ENCODE measurements at places on chromosomes 3 and 15.

DNA sequence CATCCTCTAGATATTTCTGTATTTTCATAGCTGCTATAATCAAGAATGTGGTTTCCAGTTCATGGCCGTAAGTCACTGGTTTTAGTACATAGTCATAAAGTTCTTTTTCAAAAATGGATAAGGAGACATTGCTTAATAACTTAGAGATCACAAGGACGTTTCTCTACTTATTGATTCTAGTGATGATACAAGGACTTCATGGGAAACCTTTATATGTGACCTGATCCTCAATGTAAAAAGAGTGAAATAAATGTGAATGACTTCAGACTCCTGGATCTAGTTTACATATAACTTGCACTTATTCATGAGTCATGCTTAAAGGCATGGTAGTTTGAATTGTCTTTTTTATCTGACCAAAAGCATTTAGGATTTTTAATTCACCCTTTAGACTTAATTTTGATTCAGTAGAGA lies 35.2 kb downstream of the TSC22D2 start:
- no peak for DNase-seq

- DNase-seq, result no peak
Measured at GRCh38 chr3:100440895-100441294, 39.6 kb downstream of the LNP1 start.

DNA sequence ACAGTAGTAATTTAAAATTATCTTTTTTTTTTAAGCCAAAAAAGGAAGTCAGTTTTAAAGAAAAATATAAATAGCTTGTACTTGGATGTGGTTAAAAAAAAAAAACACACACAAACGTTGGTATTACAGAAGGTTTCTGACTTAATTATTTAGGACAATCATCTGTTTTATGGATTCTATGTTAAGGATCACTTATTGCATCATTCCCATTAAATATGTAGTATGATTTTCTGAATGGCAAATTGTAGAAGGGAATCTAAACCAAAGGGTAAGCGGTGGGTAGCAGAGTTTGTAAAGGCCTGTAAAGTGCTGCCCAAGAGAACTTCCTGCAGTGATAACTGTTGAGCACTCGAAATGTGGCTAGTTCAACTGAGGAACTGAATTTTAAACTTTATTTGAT lies 8.0 kb downstream of the SENP2 start:
- DNase-seq, result no peak

- no peak for DNase-seq
Measured at GRCh38 chr15:75163150-75163564, 38.5 kb upstream of the C15orf39 start.

DNA sequence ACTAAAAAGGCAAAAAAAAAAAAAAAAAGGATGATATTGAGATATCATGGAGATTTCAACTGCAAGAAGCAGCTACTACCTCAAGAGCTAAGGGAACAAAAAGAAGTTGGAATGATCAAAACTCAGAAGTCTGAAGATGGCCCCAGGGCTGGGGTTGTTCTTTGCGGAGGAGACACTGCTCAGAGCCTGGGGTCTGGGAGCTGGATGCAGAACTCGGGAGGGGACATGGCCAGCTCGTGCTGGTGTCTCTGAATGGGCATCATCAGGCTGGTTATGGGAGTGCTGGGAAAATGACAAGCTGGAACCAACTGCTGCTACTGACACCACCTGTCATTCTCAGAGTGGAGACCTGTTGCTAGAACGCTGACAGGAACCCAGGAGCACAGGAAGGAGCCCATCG lies 14.2 kb upstream of the ADIPOQ start:
- DNase-seq, result no peak

GRCh38 chr15:66294157-66294931 lies 976 bp downstream of the DIS3L start:
- no peak for DNase-seq

GRCh38 chr15:89171136-89172072 lies 50.0 kb downstream of the RLBP1 start:
- DNase-seq, result no peak

DNA sequence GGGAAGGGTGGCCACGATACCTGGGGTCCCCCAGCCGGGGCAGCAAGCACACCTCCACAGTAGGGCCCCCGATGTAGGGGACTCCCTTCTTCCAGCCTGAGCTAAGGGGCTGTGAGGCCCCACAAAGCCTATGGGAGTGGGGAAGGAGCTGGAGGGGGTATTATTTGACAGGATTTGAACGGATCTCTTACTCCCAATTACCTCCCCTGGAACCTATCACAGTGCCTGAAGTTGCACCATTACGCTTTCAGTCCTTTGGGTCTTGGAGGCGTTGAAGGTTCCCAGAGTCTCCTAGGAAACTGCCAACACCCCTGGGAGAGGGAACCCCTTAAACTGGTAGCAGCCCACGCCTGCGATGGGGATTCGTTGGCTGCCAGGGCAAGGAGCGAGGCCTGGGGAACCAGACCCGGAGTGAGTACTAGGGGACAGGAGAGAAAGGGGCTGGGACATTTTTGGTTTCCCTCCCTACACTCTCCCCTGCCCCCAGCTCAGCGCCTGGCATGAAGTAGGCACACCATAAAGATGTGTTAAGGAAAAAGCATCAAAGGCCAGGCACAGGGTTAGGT lies 409 bp upstream of the LHFPL4 start:
- DNase-seq, result no peak

- no peak for DNase-seq
Measured at GRCh38 chr3:45333549-45333948, 54.8 kb upstream of the LARS2 start.

DNA sequence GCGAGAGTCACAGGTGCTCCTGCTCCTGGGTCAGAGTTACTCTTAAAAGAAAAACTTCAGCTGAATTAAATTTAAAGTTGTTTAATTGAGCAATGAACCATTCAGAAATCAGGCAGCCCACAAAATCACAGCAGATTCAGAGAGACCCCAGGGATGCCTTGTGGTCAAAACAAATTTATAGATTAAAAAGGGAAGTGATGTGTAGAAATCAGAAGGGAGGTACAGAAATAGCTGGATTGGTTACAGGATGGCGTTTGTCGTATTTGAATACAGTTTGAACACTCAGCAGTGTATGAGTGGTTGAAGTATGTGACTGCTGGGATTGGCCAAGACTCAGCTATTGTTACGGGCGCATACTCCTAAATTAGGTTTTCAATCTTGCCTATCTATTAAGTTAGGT lies 58.6 kb downstream of the UACA start:
- DNase-seq, result no peak

GRCh38 chr3:95311272-95311671 lies 1248.4 kb downstream of the NSUN3 start:
- DNase-seq, result no peak

DNA sequence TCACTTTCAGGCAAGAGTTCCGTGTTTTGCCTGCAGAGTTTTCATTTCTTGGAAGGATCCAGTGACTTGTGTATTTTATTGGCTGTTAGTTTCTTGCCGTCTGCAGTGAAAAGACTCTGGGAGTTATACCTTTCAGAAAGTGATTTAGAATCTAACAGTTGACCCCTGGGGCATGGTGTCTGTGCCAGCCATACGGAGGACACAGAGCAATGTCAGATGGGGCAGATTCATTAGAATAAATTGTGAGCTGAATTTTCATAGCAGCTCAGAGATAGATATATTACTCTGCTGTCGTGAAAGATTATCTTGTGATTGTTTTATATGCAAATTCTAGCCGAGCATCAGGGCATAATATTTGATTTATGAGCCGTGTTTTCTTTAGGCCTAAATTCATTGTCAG lies 131.6 kb downstream of the SV2B start:
- DNase-seq, result no peak

- no peak for DNase-seq
Measured at GRCh38 chr3:189883113-189883753, 237.5 kb downstream of the P3H2 start.

GRCh38 chr15:32123473-32123872 lies 93.2 kb downstream of the CHRNA7 start:
- DNase-seq, result no peak

GRCh38 chr3:185912929-185913901 lies 24.6 kb downstream of the TRA2B start:
- DNase-seq, result no peak

DNA sequence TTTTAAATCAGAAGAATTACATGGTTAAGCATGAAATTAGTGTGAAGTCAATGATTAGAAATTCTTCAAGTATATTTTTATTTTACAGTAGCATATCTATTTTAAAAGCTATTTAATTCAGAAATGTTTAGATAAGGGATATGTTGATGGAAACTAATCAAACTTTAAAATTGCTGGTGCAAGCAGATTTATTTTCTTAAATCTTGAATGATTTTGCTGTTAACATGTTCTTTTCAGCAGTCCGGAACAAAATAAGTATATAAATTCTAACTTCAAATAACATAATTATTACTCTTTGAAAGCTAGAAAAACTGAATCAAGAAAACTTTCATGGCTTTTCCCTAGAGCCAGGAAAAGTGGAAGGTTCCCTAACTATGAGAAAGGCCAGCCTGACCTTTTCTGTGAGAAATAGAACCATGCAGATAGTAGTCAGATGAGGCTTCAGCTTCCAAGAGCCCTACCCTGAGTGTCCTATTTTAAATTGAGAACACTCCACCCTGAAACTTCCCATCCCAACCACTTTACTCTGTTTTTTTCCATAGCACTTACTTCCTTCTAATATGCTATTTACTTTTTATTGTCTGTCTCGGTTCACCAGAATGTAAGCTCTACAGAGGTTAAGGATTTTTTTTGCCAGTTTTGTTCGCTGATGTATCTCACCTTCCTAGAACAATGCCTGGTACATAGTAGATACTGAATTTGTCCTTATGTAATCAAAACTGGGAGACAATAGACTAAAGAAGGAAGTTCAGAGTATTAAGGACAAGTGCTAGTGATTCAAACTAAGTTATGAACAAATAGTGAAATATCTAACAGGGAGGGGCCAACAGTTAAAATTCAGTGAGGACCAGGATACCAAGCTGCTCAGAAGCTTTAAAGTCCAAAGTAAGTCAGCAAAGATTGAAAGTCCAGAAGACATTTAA lies 66.8 kb downstream of the CD200R1L start:
- DNase-seq, result no peak

DNA sequence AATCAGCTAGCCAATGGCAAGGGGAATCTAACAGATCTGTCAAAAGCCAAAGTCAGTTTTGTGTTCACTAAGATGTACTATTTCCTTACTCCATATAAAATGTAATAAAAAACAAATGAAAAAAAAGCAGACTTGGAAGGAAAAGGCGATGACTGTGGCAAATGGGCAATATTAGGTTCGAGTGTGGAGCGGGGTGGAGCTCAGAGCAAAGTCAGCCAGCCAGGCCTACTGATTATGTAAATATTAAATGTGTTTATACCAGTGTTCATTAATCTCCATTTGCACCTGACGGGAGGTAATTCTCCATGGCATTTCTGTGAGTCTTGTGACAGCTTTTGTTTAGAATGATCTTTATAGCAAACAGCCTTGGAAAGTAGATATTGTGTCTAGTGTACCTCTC lies 96.2 kb upstream of the KCNMB2 start:
- DNase-seq, result no peak

DNA sequence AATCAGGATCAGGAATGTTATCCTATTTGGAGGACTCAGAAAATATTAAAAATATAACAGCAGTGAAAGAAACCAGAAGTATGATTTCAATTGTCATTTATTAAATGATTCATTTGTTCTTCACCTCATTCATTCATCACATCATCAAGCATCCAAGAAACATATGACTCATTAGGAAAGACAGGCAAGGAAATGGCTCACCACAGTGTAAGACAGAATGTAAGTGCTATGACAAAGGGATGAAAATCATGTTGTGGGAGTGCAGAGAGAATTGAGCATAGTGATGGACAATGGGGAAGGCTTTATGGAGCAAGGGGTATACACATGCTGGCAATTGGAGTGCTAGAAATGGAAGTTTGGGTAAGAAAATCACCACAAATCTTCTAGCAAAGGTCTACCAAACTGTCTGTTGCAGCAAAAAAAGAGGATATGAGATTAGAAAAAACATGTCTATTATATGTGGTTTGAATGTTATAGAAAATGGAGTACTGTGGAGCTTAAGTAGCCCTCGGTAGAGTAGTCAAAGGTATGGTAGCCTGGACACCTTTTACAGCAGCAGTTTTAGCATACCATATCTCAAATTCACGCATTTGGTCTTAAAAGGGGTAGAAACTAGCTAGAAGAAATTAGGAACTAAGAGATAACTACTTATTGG lies 111.1 kb upstream of the GPR149 start:
- no peak for DNase-seq

- DNase-seq, result no peak
Measured at GRCh38 chr15:100348578-100348977, 6.8 kb upstream of the ADAMTS17 start.

GRCh38 chr3:46252980-46253379 lies 10.7 kb downstream of the CCR3 start:
- DNase-seq, result no peak

- no peak for DNase-seq
Measured at GRCh38 chr15:90987561-90988141, 6.7 kb downstream of the PRC1 start.

GRCh38 chr15:60396958-60397771 lies 621 bp downstream of the ANXA2 start:
- DNase-seq, result peak; percentile 37

- no peak for DNase-seq
Measured at GRCh38 chr15:91664224-91664836, 189.2 kb upstream of the SLCO3A1 start.

DNA sequence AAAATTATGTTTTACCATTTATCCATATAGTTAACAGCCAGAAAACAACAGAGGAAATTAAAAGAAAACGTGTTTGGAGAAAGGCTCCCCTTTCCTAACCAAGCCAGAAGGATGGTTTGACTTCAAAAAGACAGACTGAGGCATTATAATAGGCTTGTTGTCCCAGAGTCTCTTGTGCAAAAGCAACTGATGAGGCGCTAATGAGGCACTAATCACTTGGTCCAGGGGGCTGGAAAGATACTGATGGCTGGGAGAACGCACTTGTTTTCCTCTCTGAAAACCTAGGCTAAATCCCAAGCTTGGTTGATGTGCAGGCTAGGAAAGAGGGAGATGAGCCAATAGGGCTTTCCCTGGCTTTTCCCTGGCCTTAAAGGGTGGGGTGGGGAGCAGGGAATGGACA lies 389.6 kb downstream of the NTRK3 start:
- DNase-seq, result no peak

- no peak for DNase-seq
Measured at GRCh38 chr15:84816694-84817465, at the start of gene ALPK3. Gene ALPK3, plus strand, starts transcription at chr15:84817356. Its CDS starts 97 bp downstream, at chr15:84817453.

- no peak for DNase-seq
Measured at GRCh38 chr15:59268168-59268851, 61.7 kb downstream of the LDHAL6B start.

- DNase-seq, result no peak
Measured at GRCh38 chr3:27596334-27596841, 112.2 kb upstream of the SLC4A7 start.

- no peak for DNase-seq
Measured at GRCh38 chr3:175336406-175337133, 477.4 kb downstream of the NAALADL2 start.

- no peak for DNase-seq
Measured at GRCh38 chr3:6425289-6425820, 435.6 kb upstream of the GRM7 start.

- DNase-seq, result no peak
Measured at GRCh38 chr3:187550446-187550845, 119.7 kb downstream of the SST start.

DNA sequence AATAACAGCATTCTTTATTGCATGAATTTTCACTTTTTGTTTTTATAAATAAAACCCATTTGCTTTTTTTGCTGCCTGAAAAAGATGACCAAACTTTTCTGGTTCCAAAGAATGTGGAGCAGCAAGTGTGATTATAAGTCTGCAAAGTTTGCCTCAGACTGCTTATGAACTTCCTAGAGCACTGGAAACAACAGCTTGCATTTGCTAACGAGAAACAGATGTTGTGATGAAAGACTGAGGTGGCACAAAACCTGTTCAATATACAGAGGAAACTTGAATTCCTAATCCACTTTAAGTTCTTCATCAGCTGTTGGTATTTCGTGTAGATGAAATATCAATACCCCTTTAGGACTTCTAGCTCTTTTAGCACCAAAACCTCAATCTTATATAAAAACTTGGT lies 9.3 kb downstream of the ZPLD1 start:
- no peak for DNase-seq
